ENCODE measurements at places on chromosomes 11 and 22. TPM values are rescaled to one million over a fixed set of nuclear protein-coding genes. Genes with fewer than 3 reads are reported as not detected.

CABP7 gene
- not detected for total RNA-seq

GRCh38 chr11:20840341-20840740, 171.0 kb downstream of the NELL1 start:
- DNase-seq = no peak
- no peaks in the 10 kb centered on the region for H3K27me3 ChIP-seq
- no peaks in the 10 kb centered on the region for H3K36me3 ChIP-seq
- no peaks in the 10 kb centered on the region for H3K4me1 ChIP-seq
- H3K4me3 ChIP-seq = no peak overlapping the region
- H3K27ac ChIP-seq = no peak overlapping the region

GRCh38 chr11:94111660-94112059, 17.0 kb upstream of the PANX1 start:
- H3K36me3 ChIP-seq = no peaks in the 10 kb centered on the region
- no peaks in the 10 kb centered on the region for H3K4me1 ChIP-seq
- peaks cover 2% of the 10 kb centered on the region for H3K27me3 ChIP-seq
- H3K27ac ChIP-seq = no peak overlapping the region
- no peak overlapping the region for H3K4me3 ChIP-seq

APOL2 gene
- total RNA-seq = 55.3 TPM

DNA sequence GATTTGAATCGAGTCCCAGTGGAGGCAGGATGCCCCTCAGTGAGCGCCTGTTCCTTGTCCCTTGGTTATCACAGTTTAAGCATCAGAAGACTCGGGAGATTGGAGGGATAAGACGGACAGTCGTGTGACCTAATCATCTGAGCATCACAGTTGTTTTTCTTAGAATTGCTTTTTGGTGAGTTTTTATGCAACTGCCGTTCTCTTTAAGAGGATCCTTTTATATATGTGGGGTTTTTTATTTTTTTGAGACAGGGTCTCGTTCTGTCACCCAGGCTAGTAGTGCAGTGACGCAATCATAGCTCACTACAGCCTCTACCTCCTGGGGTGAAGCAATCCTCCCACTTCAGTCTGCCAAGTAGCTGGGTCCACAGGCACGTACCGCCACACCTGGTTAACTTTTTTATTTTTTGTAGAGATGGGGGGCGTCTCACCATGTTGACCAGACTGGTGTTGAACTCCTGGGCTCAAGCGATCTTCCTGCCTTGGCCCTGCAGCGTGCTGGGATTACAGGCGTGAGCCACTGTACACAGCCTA, 16.5 kb downstream of the NUP50 start:
- no peak overlapping the region for H3K4me3 ChIP-seq
- no peak overlapping the region for H3K27ac ChIP-seq
- H3K4me1 ChIP-seq = no peaks in the 10 kb centered on the region
- H3K36me3 ChIP-seq = peaks cover 27% of the 10 kb centered on the region

GRCh38 chr11:19828382-19829108, 115.9 kb downstream of the NAV2 start:
- DNase-seq = no peak
- H3K4me1 ChIP-seq = no peaks in the 10 kb centered on the region
- no peaks in the 10 kb centered on the region for H3K36me3 ChIP-seq
- peaks cover 2% of the 10 kb centered on the region for H3K27me3 ChIP-seq
- H3K4me3 ChIP-seq = no peak overlapping the region
- no peak overlapping the region for H3K27ac ChIP-seq

DNA sequence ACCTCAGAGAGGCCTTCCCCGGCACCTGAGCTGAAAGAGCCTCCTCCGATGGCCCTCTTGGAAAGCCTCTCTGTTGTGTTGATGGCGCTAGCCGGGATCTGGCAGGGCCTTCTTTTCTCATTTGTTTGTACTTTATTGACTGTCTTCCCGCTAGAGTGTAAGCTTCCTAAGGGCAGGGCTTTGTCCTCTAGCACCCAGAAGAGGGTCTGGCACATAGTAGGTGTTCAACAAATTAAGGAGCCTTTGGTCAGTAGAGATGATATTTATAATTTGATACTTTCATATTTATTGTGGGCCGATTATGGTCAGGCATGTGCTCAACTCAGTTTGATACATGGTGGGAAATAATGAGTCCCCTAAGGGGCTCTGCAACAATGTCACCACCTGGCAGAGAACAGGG, 4.0 kb downstream of the ARL2 start:
- no peak for DNase-seq
- H3K36me3 ChIP-seq = peaks cover 13% of the 10 kb centered on the region
- no peak overlapping the region for H3K4me3 ChIP-seq
- H3K27me3 ChIP-seq = peaks cover 2% of the 10 kb centered on the region

- H3K36me3 ChIP-seq = no peaks in the 10 kb centered on the region
- H3K4me1 ChIP-seq = peaks cover 46% of the 10 kb centered on the region
- DNase-seq = peak; percentile 1
- no peak overlapping the region for H3K27ac ChIP-seq
- peaks cover 13% of the 10 kb centered on the region for H3K27me3 ChIP-seq
- H3K4me3 ChIP-seq = no peak overlapping the region
Measured at GRCh38 chr11:116172851-116173250, 599.9 kb downstream of the BUD13 start.

Measured in endothelial cell (in vitro differentiated cells).